ENCODE measurements at places on chromosomes 1 and 21.
A peak's percentile ranks its signal among the peaks of the same experiment; 100 is the strongest.

DNA sequence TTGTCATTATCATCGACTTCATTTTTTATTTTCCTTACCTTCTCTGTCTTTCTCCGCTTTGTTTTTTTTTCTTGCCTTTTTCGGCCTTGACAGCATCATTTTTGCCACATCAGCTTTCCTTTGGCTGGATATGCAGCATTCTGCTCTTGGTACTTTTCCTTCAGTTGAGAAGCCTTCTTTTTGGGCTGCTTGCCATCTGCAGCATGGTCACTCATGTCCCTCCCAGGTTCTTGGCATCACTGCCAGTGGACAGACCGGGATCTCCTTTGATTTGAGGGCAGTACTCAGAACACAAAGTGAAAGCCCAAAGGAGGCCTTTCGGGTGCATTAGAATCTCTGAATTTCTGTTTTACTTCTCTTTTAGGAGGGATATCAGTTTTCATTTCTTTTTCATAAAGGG is 3.7 kb upstream of the PARP1 start:
- DNase-seq, result no peak

GRCh38 chr1:203300441-203301330 is 4.6 kb upstream of the BTG2 start:
- peak; percentile 51 for DNase-seq

GRCh38 chr1:150061632-150062101 is 5.9 kb upstream of the VPS45 start:
- peak; percentile 23 for DNase-seq

- no peak for DNase-seq
These were observed 87.4 kb downstream of the ELAVL4 start for GRCh38 chr1:50196081-50196480.

DNA sequence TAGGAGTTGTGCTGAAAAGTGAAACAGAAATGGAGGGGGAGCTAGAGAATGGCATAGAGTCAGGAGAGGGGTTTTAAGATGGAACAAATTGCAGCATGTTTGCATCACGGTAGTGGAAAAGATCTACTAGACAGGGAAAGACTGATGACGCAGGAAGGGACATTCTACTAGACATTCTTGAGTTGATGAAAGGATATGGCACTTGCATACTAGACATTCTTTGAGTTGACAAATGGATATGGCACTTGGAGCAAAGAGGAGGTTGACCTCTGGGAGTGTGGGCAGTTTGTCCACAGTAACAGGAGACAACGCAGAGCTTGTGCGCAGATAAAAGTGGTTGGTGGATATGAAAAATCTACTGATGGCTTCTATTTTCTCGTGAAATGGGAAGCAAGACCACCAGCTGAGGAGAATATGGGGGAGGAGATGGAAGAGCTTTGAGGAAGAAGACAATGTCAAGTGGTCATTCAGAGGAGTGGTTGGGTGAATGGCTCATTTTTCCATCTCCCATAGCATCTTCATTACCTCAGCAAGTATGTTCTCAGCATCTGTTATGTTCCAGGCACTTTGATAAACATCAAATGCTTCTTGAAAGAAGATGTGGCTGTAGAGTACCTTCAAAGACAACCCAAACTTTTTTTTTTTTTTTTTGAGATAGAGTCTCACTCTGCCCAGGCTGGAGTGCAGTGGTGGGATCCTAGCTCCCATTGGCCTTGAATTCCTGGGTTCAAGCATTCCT is 2.4 kb upstream of the CTPS1 start:
- no peak for DNase-seq

DNA sequence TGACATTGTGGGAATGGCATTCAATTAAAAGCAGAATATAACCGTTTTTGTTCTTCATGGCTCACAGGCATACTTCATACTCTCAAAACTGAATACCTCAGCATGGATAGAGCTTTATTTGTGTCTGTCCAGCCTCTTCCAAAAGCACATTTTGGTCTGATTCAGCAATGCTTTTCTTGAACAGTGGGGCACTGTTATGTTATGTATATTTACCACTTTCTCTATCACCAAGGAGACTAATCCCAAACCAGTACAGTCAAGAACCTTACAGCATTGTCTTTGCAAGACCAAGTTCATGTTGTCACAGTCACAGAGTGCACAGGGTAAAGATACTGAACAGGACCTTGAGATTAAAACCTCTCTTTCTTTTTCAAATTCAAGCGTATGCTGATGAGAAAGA is 582.8 kb downstream of the PTBP2 start:
- no peak for DNase-seq

DNA sequence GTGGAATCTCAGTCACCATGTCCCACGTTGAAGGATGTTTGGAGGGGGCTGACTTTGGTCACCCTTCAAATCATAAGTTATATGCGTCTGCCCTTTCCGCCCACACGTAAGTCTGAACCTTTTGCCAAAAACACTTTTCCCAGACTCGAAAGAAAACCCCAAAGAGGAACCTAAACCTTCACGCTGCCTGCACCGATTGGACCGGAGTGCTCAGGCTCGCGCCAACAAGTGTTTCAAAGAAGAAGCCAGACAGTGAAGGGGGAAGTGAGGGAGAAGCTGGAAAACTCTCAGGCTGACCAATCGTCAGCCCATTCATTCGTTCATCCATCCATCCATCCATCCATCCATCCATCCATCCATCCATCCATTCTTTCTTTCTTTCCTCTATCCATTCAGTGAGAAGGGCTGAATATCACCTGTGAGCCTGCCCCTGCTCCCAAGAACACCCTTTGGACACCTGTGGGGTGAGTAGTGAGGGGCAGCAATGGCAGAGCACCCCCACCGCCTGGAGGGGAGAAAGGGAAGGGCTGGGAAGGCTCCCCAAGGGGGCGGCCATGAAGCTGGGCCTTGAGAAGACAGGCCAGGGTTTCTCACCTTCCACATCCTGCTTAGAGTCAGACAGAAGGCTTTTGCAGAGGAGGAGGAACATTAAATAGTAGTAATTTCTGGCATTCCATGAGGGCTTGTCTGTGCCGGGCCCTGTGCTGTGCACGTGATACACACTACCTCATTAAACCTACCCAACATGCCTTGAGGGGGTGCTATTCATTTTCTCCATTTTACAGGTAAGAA is 27.1 kb upstream of the RUNX3 start:
- DNase-seq, result no peak

DNA sequence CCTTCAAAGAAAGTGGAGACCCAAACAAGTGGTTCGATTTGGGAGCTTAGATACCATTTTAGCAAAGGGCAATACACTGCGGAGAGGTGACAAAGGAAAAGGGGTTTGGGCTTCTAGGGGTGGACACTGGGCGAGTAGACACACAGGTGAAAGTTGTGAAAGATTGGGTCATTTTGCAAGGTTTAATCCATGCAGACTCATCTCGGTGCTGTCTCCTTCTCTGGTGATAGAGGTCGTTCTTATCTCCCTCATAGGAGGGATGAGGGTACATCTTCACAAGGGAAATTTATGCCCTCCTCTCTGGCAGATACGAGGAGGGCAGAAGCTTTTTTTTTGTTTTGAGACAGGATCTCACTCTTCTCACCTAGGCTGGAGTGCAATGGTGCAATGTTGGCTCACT is 6.4 kb upstream of the IGSF5 start:
- DNase-seq, result no peak

Measured in prostate gland (tissue), 2 donors.